ENCODE measurements at places on chromosomes 11 and 22.

GRCh38 chr11:130428316-130429119 lies at the start of gene ADAMTS8:
Gene ADAMTS8, minus strand, starts transcription at chr11:130428609. Its CDS starts 323 bp downstream, at chr11:130428286.
- no peak for DNase-seq

DNA sequence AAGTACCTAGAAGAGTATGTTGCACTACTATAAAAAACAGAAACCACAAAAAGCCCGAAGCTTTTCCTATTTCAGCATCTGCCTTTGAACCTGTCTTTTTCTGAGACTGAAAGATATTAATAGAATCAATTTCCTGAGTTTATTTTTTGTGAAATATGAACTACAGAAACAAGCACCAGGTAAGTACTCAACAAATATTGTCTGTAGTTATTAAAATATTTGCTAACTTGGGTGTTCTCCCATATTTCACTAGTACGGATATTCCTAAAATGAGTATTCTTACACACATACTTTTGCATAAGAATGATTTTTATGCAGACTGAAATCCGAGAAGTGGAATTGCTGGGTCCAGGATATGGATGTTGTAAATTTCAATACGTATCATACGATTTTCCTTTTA lies 188.0 kb downstream of the OR4C45 start:
- DNase-seq = no peak

DNA sequence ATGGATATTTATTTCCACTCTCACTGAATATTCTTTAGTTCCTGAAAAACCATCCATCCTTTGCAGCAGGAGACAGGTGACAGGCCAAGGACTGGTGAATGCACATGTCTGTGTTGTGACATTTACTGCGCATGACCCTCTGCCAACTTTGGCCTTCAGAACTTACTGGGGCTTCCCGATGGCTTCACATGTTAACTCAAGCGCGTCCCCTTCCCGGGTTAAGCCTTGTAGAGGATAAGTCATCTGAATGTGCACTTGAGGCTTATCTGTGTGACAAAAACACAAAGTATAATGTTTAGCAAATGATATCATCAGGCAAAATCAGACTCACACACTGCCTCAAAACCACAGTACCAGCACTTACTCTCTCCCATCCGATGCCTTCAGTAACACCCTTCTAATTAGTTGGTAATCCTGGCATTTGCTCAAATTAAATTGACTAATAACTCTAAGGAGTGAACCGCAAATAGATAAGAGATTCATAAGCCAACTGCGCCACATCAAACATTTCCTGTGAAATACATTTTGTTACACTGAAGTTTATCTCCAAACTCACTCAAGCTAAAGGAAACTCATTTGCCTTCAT lies 286.4 kb downstream of the CADM1 start:
- no peak for DNase-seq

DNA sequence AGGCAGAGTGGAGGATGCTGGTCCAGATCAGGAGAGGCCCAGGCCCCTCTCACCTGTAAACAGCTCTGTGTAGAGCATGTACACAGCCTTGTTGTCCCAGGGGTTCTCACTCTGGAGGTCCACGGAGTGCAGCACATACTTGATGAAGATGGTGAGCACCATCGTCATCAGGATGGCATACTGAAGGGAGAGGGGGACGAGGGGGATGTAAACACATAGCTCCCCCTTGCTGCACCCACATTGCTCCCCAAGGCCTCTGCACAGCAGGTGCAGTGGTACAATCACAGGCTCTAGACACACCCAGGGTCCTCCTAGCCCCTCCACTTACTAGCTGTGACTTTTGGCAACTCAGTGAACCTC lies 2.9 kb downstream of the SYVN1 start:
- no peak for DNase-seq

DNA sequence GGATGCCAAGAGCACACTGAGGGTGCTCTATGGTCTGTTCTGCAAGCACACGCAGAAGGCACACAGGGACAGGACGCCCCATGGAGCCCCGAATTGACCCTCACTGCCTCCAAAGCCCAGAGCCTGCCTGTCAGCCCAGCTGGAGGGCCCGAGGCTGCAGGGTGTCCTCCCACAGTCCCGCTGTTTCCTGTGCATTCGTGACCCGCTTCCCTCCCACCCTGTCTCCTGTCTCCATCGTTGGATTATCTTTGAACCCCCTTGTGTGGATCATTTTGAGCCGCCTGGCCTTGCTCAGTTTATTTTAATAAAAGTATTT lies 25.6 kb downstream of the PARVG start:
- DNase-seq = no peak

- no peak for DNase-seq
Measured at GRCh38 chr11:95512682-95513081, 276.9 kb downstream of the FAM76B start.

DNA sequence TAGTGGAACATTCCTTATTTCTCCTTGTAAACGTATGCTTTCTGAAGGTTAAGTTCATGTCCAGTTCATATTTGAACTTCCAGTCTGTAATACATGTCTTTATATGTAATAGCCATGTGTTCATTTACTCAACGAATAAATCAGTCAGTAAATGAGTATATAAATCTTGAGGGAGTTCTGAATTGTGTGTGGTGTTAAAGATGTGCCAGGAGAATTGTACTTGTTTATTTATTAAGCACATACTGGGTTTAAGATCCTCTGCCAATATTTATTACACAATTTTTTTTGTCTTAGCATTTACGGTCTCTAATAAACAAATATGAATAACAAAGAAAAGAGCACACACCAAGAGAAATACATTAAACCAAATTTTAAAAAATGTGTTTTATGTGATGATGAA lies 26.5 kb upstream of the CLMP start:
- no peak for DNase-seq
